ENCODE measurements at places on chromosomes 12 and 14.

DNA sequence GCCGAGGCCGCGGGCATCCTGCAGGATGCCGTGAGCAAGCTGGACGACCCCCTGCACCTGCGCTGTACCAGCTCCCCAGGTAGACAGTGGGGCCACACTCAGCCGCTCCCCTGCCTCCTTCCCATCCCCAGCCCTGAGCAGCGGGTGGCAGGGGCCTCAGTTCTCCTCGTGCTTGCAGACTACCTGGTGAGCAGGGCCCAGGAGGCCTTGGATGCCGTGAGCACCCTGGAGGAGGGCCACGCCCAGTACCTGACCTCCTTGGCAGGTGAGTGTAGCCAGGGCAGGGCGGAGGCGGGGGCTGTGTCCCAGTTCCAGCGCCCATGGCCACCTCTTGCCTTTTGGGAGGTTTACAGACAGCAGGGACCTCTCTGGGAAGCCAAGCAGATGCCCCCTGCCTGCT lies 22.9 kb downstream of the HIP1R start:
- DNase-seq: no peak

DNA sequence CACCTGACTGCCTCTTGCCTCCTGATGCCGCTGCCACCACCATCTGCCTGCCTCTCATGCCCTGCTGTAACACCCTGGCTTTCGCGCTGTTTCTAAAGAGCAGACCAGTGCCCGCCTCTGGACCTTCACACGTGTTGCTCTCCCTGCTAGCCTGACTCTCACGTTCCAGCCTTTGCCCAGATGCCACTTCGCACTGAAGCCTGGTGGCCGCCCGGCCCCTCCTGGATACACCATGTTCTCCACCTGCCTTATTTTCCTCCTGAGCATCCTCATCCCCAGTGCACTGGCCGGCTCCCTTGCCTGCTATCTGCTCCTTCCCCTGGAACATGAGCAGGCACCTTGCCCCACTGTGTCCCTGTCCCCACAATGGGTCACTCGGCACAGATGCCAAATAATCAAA lies 146.5 kb downstream of the PIWIL1 start:
- no peak for DNase-seq

- no peak for DNase-seq
These were observed 62.2 kb upstream of the OR4E1 start for GRCh38 chr14:21735639-21736307.

GRCh38 chr12:26269562-26270284 lies 74.3 kb downstream of the SSPN start:
- DNase-seq: no peak

GRCh38 chr14:49218436-49219092 lies 367.6 kb downstream of the RPS29 start:
- no peak for DNase-seq

DNA sequence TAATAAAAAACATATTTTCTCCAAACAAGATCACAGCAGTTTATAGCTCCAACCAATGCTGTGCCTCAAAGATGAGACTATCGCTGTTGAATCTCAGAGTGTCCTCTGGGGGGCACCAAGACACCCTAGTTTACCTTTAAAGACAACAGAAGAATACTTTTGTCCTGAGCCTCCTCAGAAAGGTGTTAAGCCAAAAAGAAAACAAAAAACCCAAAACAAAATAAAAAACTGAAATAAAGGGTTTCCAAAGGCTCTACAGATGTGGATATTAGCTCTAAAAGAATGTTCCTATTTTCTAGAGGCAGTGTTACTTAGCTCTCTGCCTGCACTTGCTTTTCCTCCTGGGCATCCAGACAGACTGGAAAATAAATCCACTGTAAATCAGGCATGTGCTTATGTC lies 86.9 kb upstream of the TTC7B start:
- peak; percentile 19 for DNase-seq

GRCh38 chr14:54834727-54835126 lies 67.9 kb downstream of the GCH1 start:
- DNase-seq: no peak

DNA sequence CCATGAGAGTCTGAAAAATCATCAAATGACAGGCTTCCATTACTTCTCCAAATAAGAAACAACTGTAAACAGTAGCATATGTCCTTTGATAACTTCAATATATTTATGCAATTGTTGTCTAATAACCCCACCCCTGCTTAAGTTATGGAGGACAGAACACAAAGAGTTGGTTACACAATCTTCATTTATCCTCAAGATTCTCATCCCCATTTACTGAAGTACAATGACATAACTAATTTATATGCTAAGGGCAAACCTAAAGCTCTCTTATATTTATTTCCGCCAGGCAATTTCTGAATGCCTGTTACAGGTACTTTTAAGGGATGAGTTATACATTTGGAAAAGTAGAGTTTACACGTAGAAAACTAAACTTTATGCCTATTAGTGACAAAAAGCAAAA lies 12.3 kb downstream of the SCAF11 start:
- DNase-seq: no peak

GRCh38 chr12:77488041-77488620 lies 342.6 kb upstream of the NAV3 start:
- peak; percentile 32 for DNase-seq

GRCh38 chr12:113591480-113591974 lies 119.9 kb upstream of the LHX5 start:
- DNase-seq: no peak

DNA sequence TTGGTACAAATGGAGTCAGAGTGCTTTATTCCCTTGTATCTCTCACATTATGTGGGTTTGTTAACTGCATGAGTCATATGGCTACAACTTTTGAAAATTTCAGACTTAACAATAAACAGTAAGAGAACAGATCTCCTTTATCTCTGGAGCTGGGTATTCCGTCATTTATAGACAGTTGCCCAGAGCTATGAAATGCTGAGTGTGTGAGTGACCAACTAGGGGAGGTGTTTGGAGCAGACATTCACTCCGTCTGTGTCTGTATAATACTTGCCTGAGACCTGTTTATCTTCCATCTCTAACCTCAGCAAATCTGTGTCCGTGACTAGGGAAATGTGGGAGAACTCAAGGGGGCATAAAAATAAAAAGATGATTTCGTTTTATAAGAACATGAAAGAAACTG lies 279.9 kb upstream of the FAR2 start:
- no peak for DNase-seq

DNA sequence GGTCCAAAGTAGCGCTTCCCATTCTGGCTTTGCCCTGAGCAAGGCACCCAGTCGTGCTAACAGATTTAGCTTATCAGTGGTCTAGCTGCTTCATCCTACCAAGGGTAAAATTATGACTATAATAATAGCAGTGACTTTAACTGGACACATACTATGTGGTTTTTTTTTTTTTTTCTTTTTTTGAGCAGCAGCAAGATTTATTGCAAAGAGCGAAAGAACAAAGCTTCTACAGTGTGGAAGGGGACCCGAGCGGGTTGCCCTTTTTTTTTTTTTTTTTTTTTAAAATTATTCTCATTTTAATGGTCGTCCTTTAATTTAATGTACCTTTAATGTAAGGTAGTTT lies 505 bp downstream of the HELB start:
- no peak for DNase-seq

Measured in AG09319 (cell line).